ENCODE measurements at places on chromosomes 11 and 22. TPM values are rescaled to one million over a fixed set of nuclear protein-coding genes. Genes with fewer than 3 reads are reported as not detected.

Gene TESMIN
- 6.7 TPM for total RNA-seq

Gene HTR3B
- total RNA-seq, result not detected

Gene CCDC87
- 0.61 TPM for total RNA-seq

Gene LDHAL6A
- not detected for total RNA-seq

Gene UBQLNL
- not detected for total RNA-seq

Gene GRK3
- 3.1 TPM for total RNA-seq

Gene MYOD1
- total RNA-seq, result not detected

Gene MPZL2
- not detected for total RNA-seq

Gene UPK3A
- not detected for total RNA-seq

Gene OR56A1
- total RNA-seq, result not detected

Gene LRRC75B
- 8.4 TPM for total RNA-seq

Gene NUCB2
- total RNA-seq, result 34.0 TPM

Gene MS4A6A
- not detected for total RNA-seq

Gene PLCB3
- total RNA-seq, result 22.8 TPM

Gene TRIM68
- total RNA-seq, result 9.9 TPM

Gene CYB561A3
- 45.0 TPM for total RNA-seq

Gene NCAM1
- not detected for total RNA-seq

Gene TRPC6
- 0.96 TPM for total RNA-seq

Gene MIOX
- total RNA-seq, result 0.11 TPM

Gene RAG1
- 0.16 TPM for total RNA-seq

Gene TYMP
- 20.7 TPM for total RNA-seq

Gene OR52N4
- total RNA-seq, result not detected

Gene NCF4
- 0.12 TPM for total RNA-seq

Gene FCHSD2
- total RNA-seq, result 13.0 TPM

Gene SDF2L1
- 58.0 TPM for total RNA-seq

Gene PHLDB1
- 8.8 TPM for total RNA-seq

Gene SSRP1
- total RNA-seq, result 202 TPM

Gene PGA5
- not detected for total RNA-seq

Gene GGTLC3
- total RNA-seq, result not detected

Gene CSF2RB
- not detected for total RNA-seq

Gene A4GALT
- 25.8 TPM for total RNA-seq

Gene TMEM184B
- 39.0 TPM for total RNA-seq

Gene TRIM5
- total RNA-seq, result 8.7 TPM

Gene C11orf65
- 0.50 TPM for total RNA-seq

Gene TSGA10IP
- not detected for total RNA-seq

Gene C11orf16
- total RNA-seq, result not detected

Measured in A549 treated with Mapracorat at 1 μM for 4 hours (cell line).